Fibroblast of skin of back (primary cell): ENCODE measurements at places on chromosomes 4 and X.

GRCh38 chr4:6002492-6002833 lies 15.8 kb downstream of the C4orf50 start:
- no peak for DNase-seq

- no peak for DNase-seq
Measured at GRCh38 chrX:23380581-23380980, 45.9 kb downstream of the PTCHD1 start.

- no peak for DNase-seq
Measured at GRCh38 chr4:41573502-41574001, 35.6 kb downstream of the LIMCH1 start.

DNA sequence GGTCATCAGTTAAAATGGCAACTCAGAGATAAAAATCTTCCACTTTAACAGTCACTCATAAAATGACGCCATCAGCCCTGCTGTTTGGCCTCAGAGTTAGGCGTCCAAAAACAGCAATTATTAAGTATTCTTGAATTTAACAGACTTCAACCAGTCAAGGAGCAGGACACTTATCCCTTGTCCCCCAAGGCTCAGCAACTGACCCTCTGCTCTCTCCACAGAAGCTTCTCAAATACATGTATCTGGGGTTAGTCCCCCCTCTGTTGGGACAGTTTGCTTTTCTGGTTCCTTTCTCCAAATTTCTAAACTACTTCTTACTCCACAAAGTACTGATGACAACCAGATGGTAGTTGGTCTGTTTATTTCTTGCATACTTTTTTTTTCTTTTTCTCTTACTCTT lies 54.4 kb downstream of the SOD3 start:
- no peak for DNase-seq

GRCh38 chrX:72046447-72046846 lies 85.3 kb downstream of the RTL5 start:
- DNase-seq, result no peak

DNA sequence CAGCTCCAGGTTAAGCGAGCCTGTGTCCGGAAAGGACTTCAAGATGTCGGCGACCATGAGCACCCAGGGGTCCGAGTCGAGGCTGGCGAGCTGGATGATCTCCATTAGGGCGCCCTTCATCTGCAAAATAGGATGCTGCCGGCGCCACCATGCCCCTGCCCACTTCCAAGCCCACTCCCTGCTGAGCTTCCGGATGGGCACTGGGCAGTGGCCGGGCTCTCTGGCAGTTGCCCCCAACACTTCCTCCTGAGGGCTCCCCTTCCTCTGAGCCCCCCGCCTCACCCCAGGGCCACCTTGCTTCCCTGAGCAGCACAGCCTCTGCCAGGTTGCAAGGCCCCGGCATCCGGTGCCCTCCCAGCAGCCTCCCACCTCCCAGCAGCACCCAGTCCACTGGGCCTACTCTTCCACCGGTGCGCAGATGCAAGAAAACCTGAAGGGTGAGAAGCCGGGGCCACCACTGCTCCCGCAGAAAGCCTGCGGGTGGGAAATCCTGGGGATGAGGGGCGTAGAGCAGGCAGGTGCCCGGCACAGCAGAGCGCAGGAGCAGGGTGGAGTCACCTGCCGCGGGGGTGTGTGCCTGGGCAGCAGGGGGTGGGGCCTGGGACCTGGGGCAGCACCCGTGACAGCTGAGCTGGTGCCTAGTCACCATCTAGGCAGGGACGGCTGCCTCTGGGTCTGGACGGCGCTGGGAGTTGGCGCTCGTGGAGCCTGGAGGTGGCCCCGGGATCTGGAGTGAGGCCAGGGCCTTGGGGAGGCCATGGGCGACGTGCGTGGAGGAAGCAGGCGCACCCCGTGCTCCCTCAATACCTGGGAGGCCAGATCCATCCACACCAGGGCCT lies 17.0 kb downstream of the NELFA start:
- no peak for DNase-seq

GRCh38 chr4:166972071-166972470 lies 262.2 kb downstream of the SPOCK3 start:
- DNase-seq, result peak; percentile 14

GRCh38 chr4:78616046-78616498 lies 64.5 kb downstream of the ANXA3 start:
- peak; percentile 71 for DNase-seq

GRCh38 chr4:177558995-177559394 lies 116.8 kb upstream of the AGA start:
- DNase-seq, result no peak

GRCh38 chrX:78687586-78687985 lies 28.5 kb upstream of the RTL3 start:
- no peak for DNase-seq

DNA sequence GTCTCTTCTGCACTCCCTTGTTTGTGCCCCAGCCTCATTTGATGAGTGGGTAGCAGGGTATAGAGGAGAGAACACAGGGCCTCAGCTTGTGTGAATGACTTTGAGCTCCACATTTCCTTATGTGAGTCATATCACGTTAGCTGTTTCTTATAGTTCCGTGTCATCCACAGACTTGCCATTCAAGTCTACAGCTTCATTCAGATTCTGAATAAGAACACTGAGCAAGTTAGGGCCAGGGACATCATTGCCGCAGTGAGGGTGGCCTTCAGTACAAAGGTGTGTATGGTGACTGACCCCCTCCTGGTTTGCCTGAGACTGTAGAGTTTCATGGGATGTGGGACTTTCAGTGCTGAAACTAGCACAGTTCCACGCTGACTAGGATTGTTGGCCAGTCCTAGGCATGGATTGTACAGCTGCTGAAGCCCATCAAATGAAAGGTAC lies 23.6 kb downstream of the KLF3 start:
- peak; percentile 22 for DNase-seq

- no peak for DNase-seq
Measured at GRCh38 chr4:85430697-85431096, 44.3 kb upstream of the ARHGAP24 start.

GRCh38 chrX:111646515-111646914 lies 34.5 kb upstream of the ALG13 start:
- DNase-seq, result no peak

DNA sequence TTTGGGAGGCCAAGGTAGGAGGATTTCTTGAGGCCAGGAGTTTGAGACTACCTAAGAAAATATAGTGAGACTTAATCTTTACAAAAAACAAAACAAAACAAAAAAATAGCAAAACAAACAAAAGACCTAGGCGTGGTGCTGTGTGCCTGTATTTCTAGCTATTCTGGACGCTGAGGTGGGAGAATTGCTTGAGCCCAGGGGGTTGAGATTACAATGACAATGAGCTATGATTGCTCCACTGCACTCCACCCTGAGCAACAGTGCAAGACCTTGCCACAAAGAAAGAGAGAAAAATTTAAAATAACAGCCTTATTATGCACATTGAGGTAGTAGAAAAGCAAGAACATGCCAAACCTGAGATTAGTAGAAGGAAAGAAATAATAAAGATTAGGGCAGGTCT lies 657.7 kb downstream of the PDHA2 start:
- no peak for DNase-seq

GRCh38 chrX:124337916-124338315 lies 5.5 kb downstream of the TEX13D start:
- no peak for DNase-seq

- DNase-seq, result no peak
Measured at GRCh38 chrX:13697976-13698375, 9.0 kb downstream of the RAB9A start.

DNA sequence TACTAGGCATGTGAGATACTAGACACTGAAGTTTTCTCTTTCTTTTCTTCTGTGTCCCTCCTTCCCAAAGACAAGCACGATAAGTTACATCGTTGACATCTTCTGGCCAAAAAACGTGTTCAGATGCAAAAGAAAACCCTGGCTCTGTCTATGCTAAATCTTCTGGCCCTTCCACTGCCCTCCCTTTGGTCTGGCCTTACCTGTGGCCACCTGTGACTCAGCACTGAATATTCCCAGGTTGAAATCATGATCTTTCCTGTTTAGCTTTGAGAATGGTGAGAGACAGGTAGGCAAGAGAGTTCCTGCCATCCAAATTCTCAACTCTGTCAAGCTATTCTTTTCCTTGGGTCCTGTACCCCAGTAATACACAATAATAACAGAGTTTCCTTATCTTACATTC lies 12.3 kb downstream of the CLCN5 start:
- DNase-seq, result no peak

GRCh38 chrX:31298916-31299315 lies 227.1 kb upstream of the FTHL17 start:
- DNase-seq, result no peak

- no peak for DNase-seq
Measured at GRCh38 chr4:108693819-108694218, 43.4 kb downstream of the OSTC start.

- DNase-seq, result no peak
Measured at GRCh38 chr4:31674313-31674947, 954.3 kb downstream of the PCDH7 start.

DNA sequence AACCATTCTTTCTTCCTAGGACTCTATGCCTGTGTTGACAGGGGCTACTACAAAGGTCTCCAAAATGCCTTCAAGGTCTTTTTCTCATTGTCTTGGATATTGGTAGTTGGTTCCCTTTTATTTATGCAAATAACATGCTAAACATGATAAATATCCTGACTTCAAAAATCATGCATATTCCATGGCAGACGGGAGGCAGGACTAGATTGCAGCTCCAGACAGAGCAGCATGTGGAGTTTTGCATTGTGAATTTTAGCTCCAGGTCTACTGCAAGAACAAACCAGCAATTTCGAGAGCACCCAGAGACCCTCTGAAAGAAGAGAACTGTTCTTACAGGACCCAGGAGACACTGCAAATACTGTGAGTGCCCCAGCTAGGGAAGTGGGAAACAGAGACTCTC lies 254.9 kb downstream of the RCHY1 start:
- no peak for DNase-seq

GRCh38 chr4:138553001-138553845 lies 311.1 kb upstream of the SLC7A11 start:
- DNase-seq, result no peak

DNA sequence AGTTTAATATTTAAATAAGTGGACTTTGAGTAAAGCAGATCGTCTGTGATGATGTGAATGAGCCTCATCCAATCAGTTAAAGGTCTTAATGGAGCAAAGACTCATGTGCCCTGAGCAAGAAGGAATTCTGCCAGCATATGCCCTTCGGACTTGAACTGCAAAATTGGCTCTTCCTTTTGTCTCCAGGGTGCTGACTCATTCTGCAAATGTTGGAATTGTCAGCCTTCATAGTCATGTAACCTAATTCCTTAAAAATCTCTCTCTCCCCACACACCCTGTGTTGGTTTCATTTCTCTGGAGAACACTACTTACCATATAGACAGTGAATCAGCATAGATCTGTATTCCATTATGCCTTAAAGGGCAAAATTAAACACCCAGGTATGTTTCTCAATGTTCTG lies 609.8 kb upstream of the GALNTL6 start:
- DNase-seq, result peak; percentile 92

DNA sequence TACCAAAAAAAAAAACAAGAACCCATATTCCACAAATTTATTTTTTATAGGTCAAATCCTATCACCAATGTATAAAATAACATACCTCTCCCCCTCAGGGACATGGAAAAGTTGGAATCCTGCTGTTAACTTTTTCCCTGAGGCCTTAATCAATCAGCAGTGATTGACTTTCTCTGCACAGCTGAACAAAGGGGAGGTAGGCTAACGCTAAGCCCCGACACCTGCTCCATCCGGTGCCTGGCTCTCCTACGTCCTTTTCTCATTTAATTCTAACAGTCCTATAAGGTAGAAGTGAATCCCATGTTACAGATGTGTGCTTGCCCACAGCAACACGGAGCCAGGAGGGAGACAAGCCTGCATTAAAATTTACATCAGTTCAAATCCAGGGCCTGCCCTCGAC lies 2.8 kb downstream of the CENPU start:
- DNase-seq, result no peak

GRCh38 chrX:71301195-71301924 lies at the start of gene ITGB1BP2:
Gene ITGB1BP2 (plus strand): TSS chrX:71301750. CDS start chrX:71301807, 57 bp downstream.
- DNase-seq, result peak; percentile 71

GRCh38 chr4:37797374-37797773 lies 29.1 kb upstream of the PGM2 start:
- no peak for DNase-seq

DNA sequence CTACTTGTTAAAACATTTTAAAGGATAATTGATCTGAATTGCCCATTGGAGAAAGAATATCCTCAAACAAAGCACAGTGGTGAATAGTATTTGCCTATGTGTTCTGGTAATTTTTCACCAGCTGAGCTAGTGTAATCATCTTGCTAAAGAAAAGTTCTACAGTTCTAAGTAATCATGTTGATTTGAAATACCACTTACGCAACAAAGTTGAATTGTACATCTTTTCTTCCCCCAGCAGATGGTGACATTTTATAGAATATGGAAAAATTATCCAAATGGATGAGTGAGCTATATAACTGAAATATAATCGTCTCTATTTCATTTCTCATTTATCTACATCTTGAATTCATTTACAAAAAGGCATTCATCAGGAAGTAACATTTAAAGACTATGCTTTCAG lies 9.7 kb upstream of the ZNF674 start:
- DNase-seq, result no peak

DNA sequence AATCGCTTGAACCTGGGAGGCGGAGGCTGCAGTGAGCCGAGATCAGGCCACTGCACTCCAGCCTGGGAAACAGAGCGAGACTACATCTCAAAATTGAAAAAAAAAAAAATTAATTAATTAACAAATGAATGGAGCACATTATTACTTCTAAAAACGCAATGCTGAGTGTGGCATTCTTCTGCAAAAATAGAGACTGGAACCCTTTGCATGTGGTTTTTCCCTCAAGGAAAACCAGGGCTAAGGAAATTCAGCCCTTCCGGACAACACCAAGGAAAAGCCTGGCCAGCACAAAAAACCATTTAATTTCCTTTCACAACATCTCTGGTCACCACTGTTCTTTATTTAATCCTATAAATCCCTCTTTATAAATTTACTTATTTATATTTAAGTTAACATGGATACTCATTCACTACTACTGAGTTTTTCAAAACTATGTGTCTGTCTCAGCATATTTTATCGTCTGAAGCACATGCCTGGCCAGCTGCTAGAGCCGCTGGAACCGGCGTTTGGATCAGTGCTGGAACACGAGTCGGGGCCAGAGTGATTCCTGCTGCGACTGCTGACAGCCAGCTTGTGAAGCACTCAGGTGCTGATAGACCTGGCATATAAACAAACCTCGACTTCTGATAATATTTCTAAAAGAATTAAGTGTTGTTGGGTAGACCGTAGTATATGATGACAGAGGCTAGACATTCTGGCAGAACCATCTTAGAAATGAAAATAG lies 84.5 kb upstream of the WWC2 start:
- DNase-seq, result no peak

DNA sequence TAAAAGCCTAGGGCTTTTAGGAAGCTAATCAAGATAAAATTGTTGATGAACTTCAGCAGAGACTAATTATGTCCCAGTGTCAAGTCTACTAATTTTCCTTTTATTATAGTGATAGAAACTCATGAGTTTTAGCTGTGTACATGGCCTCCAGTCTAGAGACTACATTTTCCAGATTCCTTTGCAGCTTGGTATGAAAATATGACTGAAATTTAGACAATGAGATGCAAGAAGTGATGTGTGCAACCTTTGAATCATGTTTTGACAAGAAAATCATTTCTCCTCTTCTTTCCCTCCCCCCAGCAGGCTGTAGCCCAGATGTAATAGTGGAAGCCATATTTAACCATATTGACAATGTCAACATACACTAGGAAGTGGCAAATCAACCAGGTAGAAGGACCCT lies 30.3 kb upstream of the IL13RA2 start:
- peak; percentile 53 for DNase-seq

- no peak for DNase-seq
Measured at GRCh38 chr4:31682796-31683195, 962.6 kb downstream of the PCDH7 start.
